NCI-H2081 (cell line): ENCODE measurements at places on chromosomes 5 and 9.

DNA sequence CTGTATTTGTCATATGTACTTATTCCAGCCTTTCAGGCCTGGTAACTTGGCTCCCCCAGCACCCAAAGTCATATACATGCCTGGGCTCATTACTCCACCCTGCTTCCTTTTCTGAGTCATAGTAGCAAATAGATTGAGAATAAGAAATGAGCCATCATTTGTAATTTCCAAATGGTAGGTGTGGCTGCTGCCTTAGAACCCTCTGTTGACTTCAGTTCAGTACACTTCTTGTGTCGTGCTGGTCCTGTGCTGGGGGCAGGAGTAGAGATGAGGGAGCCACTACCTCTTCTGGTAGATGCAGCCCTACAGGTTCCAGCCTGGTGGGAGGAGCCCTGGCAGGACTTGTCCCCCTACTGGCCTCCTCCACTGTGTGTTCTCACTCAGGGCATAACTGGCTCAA lies 11.1 kb downstream of the GM2A start:
- no peak for DNase-seq

- DNase-seq: no peak
Measured at GRCh38 chr5:127471211-127471610, 46.2 kb upstream of the PRRC1 start.

GRCh38 chr9:131468031-131468430 lies 34.7 kb upstream of the POMT1 start:
- no peak for DNase-seq

GRCh38 chr5:164355267-164355830 lies 849.9 kb downstream of the MAT2B start:
- DNase-seq: peak; percentile 65

DNA sequence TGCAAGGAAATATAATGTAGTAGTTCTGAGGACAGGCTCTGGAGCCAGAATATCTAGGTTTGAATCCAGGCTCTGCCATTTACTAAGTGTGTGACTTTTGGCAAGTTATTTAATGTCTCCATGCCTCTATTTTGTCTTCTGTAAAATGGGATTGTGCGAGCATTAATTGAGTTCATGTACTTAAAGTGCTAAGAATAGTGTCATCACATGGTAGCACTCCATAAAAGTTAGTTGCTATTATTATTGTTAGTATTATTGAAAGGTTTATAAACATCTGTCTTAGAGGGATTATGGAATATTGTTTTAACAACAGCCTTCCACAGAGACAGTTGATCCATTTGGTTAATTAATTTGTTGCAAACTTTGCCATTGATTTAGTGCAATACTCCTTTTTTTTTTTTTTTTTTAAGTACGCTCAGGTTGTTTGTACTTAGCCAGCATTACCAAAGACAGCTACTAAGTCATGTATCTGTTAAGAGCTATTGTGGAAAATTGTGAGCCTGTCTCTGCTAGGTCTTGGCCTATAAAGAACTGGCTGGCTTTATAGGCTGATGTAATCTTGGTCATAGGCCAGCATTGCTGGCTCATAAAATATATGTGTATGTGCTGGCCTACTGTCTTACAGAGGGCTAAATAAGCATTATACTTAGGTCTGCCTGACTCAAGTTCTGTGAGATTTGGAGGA lies 174.7 kb downstream of the WDR70 start:
- DNase-seq: no peak

DNA sequence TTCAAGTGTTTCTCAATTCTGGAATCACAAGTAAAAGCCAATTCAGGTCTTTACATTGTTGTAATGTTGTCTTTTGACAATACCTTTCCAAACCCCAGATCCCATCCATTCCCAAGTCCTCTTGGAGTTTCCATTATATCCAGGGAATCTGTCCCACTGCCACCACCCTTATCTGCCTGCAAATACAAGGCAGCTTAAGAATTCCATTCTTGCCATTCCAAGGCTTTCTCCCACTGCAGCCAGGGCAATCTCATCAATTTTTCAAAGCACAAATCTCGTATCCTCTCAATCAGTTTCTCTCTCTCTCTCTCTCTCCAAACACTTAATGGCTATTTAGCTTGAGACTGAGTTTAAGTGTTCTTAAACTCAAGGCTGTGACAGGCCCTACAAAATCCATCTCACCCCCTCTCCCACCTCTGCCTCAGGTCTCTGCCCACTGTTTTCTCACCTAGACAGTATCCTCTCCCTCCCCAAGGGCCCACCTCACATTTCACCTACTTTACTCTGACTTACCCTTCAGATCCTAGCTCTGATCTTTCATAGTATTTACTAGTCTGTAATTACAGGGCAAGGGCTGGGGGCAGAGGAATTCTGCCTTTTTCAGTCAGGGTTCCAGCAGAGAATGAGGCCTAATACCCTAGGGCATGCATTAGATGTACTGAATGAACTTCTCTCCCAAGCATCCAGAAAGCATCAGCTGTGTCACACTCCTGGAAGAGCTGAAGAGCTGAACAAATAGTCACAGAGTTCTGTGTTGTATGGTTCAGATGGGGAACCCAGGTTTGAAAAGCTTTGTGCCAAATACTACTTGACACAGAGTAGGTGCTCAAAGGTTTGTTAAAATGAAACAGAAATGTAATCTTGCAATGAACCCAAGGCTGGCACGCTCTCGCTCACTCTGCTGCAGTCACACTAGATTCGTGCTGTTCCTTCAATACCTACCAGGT lies 46.0 kb downstream of the RAPGEF1 start:
- no peak for DNase-seq

GRCh38 chr9:17802249-17802857 lies 223.5 kb downstream of the SH3GL2 start:
- peak; percentile 20 for DNase-seq

- no peak for DNase-seq
Measured at GRCh38 chr9:91157883-91158282, 203.8 kb downstream of the AUH start.

- peak; percentile 64 for DNase-seq
Measured at GRCh38 chr5:73103870-73104299, 16.5 kb upstream of the TMEM171 start.

DNA sequence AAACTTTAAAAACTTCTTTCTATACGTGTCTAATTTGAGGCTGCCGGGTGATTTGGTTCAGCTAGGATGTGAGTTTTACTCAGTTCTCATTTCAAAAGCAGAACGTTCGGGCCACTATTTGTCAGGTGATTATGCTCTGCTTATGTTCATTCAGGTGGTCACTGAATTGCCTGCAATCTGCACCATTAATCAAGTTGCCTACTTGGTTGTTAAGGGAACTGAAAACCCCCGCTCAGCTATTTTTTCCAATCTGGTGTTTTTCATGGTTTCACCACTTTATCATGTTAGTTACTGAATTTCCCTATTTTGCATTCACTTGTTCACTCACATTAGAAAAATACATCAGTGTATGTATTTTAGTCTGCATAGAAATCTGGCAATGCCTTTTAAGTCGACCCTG lies 523.0 kb downstream of the CSNK1G3 start:
- DNase-seq: peak; percentile 3

DNA sequence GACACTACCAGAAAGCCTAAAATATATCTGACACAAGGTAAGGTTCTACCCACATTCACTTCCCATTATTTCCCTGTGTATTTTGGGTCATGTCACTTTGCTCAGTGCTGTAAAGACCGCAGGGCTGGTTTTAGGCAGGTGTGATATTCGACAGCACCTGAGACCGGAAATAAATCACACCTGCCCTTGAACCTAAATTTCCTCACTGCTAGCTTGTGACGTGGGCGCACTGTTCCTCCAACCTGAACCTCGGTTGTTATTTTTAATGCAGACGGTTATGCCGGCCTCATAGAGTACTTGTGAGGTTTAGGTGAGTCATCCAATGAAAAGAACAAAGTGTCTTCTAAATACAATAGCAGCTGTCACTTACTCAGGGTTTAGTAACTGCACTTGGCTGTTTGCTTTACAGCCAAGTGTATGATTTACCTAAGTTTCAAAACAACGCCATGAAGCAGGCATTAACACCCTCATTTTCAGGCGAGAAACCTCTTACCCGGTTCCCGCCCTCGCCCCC lies 20.7 kb upstream of the ZNF782 start:
- peak; percentile 50 for DNase-seq

DNA sequence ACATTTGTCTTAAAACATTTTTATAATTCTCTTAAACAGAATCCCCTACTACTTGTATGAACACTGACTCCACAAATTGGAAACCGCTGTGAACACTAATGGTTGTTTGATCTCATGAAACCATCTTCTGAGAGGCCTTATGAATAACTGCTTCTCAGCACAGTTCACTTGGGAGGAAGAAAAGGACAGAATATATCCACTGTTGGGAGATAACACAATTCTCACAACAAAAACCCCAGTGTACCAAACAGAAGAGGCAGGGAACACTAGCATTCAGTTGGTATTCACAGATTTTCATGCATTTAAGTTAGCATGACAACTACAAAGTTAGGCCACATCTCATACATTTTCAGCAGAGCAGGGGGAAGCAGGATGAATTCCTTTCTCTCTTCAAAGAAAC lies 89.0 kb upstream of the SELENOP start:
- no peak for DNase-seq

- DNase-seq: no peak
Measured at GRCh38 chr5:26942481-26942880, 95.9 kb downstream of the CDH9 start.

GRCh38 chr5:137069358-137069757 lies 429.8 kb downstream of the SPOCK1 start:
- no peak for DNase-seq

DNA sequence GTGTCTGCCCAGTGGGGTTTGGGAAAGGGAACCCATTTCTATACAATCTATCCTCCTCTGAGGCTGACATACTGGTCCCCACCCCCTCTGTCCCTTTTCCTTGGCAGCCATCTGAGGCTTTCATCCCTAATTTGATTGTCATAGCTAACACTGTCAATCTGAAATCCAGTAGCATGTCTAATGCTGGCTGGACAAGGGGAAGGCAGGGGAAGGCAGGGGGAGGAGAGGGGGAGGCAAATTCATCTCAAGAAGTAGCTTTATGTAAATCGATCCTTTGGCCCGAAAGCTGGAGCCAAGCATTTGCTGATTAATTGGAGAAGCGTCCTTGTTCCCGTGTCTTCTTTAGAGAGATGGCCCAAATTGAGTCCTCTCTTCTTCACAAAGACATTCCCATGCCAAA lies 314.1 kb upstream of the PANK3 start:
- no peak for DNase-seq
